ENCODE measurements at places on chromosomes 3 and 15. TPM values are rescaled to one million over a fixed set of nuclear protein-coding genes. Genes with fewer than 3 reads are reported as not detected.
A peak's percentile ranks its signal among the peaks of the same experiment; 100 is the strongest.

Gene PLSCR5
- not detected for total RNA-seq

DNA sequence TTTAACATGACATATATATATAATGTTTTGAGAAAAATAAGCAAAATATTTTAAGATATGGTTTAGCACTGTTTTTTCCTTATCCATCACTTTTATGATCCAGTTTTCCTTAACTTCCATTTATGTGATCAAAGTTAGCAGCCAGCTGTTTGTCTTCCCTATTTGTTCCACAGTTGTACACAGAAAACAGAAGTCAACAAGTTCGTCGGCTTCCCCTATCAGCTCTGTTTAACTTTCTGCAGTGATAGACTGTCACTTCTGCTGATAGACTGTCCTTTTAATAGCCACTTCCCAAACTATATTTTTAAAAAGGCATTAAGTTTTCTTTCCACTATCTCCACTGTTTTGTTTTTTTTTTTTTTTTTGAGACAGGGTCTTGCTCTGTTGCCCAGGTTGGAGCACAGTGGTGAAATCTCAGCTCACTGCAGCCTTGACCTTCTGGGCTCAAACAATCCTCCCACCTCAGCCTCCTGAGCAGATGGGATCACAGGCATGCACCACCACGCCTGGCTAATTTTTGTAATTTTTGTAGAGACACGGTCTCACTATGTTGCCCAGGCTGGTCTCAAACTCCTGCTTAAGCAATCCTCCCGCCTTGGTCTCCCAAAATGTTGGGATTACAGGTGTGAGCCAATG, 7.2 kb downstream of the FSD2 start:
- no peak overlapping the region for H3K27ac ChIP-seq
- no peaks in the 10 kb centered on the region for H3K4me1 ChIP-seq
- H3K4me3 ChIP-seq: no peak overlapping the region
- H3K27me3 ChIP-seq: no peaks in the 10 kb centered on the region

DNA sequence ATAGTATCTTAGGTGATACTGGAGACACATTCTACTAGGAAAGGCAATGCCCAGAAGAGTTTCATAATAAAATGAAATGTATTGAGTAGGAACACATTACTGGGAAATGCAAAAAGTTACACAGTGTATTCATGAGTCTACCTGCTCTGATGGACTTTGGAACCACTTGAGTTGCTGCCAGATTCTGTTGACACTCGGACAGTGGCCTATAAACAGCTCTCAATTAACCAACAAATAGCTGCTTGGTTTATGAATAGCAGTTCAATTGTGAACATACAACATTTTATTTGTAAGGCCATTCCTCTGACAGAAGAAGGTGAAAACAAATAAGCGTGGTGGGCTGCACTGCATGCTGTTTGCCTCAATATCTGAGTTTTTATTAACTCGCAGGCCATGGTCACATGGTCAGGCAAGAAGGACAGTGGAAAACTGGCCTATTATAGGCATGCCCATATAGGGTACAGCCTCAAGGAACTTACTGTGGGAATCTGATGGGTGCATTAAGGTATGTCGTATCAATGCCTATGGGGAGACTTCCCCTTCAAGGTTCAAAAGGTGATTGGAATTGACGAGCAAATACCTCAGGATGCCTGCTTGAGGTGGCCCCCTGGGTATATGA, 66.2 kb downstream of the C3orf80 start:
- no peak overlapping the region for H3K4me3 ChIP-seq
- no peaks in the 10 kb centered on the region for H3K36me3 ChIP-seq
- H3K27ac ChIP-seq: no peak overlapping the region
- no peaks in the 10 kb centered on the region for H3K4me1 ChIP-seq
- no peak for DNase-seq

GRCh38 chr15:54288049-54288448, 309.8 kb downstream of the UNC13C start:
- no peaks in the 10 kb centered on the region for H3K4me1 ChIP-seq
- no peak overlapping the region for H3K4me3 ChIP-seq
- no peak overlapping the region for H3K27ac ChIP-seq
- DNase-seq: no peak
- H3K27me3 ChIP-seq: no peaks in the 10 kb centered on the region

DNA sequence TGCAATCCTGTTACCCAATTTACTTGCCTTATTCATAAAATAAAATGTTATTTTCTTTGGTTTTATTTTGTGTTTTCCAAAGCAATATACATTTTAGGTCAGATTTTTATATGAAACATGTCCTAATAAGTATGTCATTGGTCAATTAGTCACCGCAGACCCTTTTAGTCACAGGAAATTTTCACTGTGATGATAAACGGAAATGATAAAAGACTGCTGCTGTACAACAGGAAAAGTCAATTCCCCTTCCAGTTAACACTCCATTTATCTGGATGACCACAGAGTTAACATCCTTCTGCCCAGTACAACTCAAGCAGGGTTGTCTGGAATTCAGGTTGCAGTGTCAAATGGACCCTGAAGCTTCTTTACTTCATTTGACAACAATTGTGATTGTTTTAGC, 175.2 kb downstream of the LSAMP start:
- no peaks in the 10 kb centered on the region for H3K27me3 ChIP-seq
- DNase-seq: no peak
- H3K36me3 ChIP-seq: no peaks in the 10 kb centered on the region
- H3K4me3 ChIP-seq: no peak overlapping the region

GRCh38 chr3:4531478-4532025, 38.4 kb downstream of the ITPR1 start:
- peaks cover 14% of the 10 kb centered on the region for H3K4me1 ChIP-seq
- no peak for DNase-seq
- no peaks in the 10 kb centered on the region for H3K27me3 ChIP-seq
- H3K36me3 ChIP-seq: no peaks in the 10 kb centered on the region
- H3K27ac ChIP-seq: no peak overlapping the region

- no peaks in the 10 kb centered on the region for H3K4me1 ChIP-seq
- H3K4me3 ChIP-seq: no peak overlapping the region
- H3K36me3 ChIP-seq: no peaks in the 10 kb centered on the region
- no peaks in the 10 kb centered on the region for H3K27me3 ChIP-seq
- DNase-seq: peak; percentile 19
Measured at GRCh38 chr3:101964861-101965260, 115.5 kb downstream of the NFKBIZ start.

DNA sequence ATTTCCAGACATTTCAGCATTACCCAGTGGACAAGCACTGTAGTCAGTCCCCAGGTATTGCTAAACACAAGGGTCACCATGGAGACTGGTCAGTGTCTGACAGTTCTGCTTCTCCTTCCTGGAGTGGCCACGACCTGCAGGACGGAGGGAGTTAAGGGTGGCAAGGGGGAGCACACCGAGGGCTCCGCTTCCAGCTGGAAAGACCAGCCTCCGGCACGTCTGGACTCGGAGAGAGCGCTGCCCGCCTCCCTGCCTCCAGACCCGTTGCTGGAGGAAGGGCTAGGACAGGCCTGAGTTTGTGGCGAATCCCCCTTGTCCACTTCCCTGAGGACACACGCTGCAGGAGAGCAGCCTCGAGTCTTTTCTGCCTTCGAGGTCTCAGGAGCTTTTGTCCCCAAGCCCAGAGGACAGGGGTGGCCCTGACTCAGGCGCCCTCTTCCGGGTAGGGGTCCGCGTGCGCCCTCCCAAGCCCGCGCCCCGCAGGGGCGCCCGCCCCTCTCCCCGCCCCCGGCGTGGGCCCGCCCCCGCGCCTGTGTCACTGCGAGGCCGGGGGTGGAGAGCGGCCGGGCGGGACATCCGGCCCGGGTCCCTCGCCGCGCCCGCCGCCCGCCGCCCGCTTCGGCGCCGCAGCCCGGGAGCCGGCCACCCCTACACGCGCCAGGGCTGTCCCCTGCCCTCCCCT, at the start of gene CHST14:
Gene CHST14 (plus strand): TSS at position 562 of the 682 bp plus-strand sequence. CDS start 230 bp downstream, outside the sequence.
- H3K4me3 ChIP-seq: peak within 1 kb of the TSS; percentile 81
- DNase-seq: peak; percentile 71
- H3K36me3 ChIP-seq: no peaks in the 10 kb centered on the region
- peak within 1 kb of the TSS; percentile 74 for H3K27ac ChIP-seq
- no peaks in the 10 kb centered on the region for H3K27me3 ChIP-seq

DNA sequence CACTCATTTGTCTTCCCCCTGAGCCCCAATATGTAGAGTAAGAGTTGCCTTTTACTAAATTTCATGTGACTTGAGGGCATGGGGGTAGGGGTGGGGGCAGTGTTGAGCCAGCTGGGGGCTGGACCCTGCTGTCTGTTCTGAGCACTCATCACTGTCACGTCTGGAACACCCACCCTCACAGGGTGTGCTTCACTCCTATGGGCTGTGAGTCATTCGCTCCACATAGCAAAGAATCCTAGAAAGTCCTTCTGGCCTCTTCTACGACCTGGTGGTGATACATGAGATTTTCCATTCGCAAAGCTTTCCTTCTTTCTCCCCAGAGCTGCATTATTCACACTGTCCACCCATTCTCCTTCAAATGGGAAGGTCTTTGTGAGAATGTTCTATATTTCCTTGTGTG, 43.6 kb upstream of the MGLL start:
- no peak overlapping the region for H3K27ac ChIP-seq
- peak; percentile 12 for DNase-seq
- no peaks in the 10 kb centered on the region for H3K4me1 ChIP-seq

DNA sequence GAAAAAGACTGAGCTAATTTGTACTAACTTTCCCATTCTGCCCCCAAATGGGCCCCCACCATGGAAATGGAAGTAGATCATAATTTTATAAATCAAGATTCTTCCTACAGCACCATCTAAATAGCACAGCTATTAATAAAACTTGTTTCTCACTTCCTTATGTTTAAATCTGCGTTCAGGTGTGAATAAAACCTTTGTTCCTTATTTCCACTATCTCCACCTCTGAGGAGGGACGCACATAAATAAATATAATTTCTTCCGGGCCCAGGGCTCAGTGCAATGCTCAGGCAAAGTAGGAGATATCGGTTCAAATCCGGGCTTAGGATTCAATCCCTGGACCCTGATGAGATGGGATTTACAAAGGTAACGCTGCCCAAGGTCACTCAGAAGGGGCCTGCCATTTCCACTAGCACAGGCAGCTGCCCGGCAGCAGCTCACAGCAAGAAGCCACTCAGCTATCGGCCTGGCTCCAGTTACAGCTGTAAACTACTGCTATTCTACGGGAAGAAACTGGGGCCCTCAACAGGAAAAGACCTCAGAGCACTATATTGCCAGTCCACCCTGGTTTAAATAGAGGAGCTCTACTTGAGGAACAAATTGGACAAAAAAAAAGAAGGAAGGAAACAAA, 52.5 kb downstream of the FOXP1 start:
- no peak overlapping the region for H3K4me3 ChIP-seq
- DNase-seq: peak; percentile 51
- H3K27me3 ChIP-seq: no peaks in the 10 kb centered on the region
- peaks cover 7% of the 10 kb centered on the region for H3K4me1 ChIP-seq

DNA sequence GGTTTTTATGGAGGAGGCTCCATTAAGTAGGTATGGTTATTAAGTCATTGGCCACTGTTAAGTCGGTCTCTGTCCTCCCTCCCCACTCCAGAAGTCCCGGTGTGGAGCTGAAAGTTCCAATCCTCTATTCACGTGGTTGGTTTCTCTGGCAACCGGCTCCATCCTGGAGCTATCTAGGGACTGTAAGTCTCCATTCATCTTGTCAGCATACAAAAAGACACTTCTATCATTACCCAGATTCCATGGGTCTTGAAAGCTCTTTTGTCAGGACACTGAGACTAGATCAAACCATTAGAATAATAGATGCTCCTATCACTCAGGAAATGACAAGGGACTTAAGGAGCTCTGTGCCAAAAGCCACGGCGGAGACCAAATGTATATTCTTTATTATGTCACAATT, 110.3 kb downstream of the PIK3CB start:
- H3K27me3 ChIP-seq: no peaks in the 10 kb centered on the region
- H3K36me3 ChIP-seq: no peaks in the 10 kb centered on the region
- no peak overlapping the region for H3K27ac ChIP-seq
- peak; percentile 11 for DNase-seq

DNA sequence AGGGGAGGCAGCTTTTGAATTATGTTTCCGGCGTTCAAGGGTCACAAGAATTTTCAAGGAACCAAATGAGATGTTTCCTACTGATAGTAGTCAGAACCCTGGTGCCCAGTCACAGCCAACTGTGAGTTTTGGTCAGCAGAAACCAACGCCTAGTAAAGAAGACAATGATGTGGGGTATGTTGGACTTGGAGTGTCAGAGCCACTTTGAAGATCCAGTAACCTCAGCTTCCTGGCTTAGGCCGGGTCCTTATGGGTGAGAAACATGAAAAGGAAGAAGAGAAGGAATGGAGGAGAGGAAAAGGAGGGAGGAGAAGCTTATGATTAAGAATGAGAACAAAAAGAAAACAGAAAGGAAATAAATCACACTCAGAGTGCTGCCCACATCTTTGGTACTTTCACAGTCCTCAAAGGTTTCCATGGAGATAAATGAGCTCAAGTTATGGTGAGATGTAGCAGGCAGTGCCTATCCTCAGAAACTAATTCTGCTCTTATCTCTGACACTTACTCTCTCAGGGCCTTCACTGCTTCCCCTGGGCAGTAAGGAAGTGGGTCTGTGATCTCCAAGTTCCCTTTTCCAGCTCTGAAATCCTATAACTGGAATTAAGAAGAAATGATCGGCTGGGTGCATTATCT, 2.0 kb upstream of the MCF2L2 start:
- DNase-seq: no peak
- H3K4me1 ChIP-seq: peaks cover 35% of the 10 kb centered on the region
- peaks cover 4% of the 10 kb centered on the region for H3K27me3 ChIP-seq
- no peak overlapping the region for H3K4me3 ChIP-seq
- no peak overlapping the region for H3K27ac ChIP-seq

Gene CLEC3B
- not detected for total RNA-seq

Gene ITIH1
- total RNA-seq: not detected

GRCh38 chr15:39171944-39172368, 408.9 kb upstream of the THBS1 start:
- H3K27ac ChIP-seq: 0 out of 2 replicates have a peak overlapping the region, but pooled peaks have one; percentile 75
- peaks cover 26% of the 10 kb centered on the region for H3K4me1 ChIP-seq
- no peaks in the 10 kb centered on the region for H3K36me3 ChIP-seq
- no peak overlapping the region for H3K4me3 ChIP-seq

Gene TEX55
- total RNA-seq: 0.27 TPM

DNA sequence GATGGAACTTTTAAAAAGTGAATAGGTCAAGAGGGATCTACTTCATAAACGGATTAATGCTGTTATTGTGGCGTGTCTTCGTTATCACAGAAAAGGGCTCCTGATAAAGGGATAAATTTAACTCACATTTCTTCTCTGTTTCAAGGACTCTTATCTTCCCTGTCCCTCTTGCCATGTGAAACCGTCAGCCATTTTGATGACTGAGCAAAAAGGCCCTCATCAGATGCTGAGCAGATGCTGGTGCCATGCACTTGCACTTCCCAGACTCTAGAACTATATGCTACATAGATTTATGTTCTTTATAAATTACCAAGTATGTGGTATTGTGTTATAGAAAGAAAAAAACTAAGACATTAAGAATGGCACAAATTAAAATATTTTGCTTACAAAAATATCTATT, 1011.8 kb upstream of the GBE1 start:
- no peak overlapping the region for H3K4me3 ChIP-seq
- no peaks in the 10 kb centered on the region for H3K4me1 ChIP-seq
- no peak for DNase-seq
- H3K36me3 ChIP-seq: no peaks in the 10 kb centered on the region
- no peaks in the 10 kb centered on the region for H3K27me3 ChIP-seq

DNA sequence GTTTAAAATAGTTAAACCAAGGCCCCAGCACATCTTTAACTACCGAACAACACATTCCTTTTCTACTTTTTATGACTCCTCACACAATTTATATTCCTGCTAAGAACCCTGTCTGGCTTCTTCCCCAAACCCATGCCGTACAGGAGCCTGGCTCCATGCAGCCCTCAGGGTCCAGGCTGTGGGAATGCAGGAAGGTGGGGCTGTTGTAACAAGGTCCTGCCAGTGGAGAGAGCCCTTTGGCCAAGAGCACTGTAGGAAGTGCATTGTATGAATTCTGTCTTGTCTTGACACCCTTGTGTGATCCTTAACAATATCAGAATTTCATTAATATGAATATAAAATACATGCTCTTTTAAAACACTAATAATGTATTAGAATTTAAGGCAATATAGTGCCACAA, 563.8 kb downstream of the TBL1XR1 start:
- DNase-seq: peak; percentile 63
- H3K4me1 ChIP-seq: no peaks in the 10 kb centered on the region
- H3K36me3 ChIP-seq: no peaks in the 10 kb centered on the region
- no peak overlapping the region for H3K4me3 ChIP-seq
